ENCODE measurements at places on chromosomes 5 and 9. TPM values are rescaled to one million over a fixed set of nuclear protein-coding genes. Genes with fewer than 3 reads are reported as not detected.
A peak's percentile ranks its signal among the peaks of the same experiment; 100 is the strongest.

Gene ASPN
- polyA plus RNA-seq, result 12.5 TPM

Gene TRPM6
- polyA plus RNA-seq, result 0.76 TPM

GRCh38 chr5:14006823-14007520, 62.5 kb upstream of the DNAH5 start:
- DNase-seq, result no peak

GRCh38 chr9:104177003-104177611, 83.0 kb downstream of the SMC2 start:
- DNase-seq, result no peak

GRCh38 chr9:16304301-16304700, 566.2 kb downstream of the BNC2 start:
- DNase-seq, result peak; percentile 3

DNA sequence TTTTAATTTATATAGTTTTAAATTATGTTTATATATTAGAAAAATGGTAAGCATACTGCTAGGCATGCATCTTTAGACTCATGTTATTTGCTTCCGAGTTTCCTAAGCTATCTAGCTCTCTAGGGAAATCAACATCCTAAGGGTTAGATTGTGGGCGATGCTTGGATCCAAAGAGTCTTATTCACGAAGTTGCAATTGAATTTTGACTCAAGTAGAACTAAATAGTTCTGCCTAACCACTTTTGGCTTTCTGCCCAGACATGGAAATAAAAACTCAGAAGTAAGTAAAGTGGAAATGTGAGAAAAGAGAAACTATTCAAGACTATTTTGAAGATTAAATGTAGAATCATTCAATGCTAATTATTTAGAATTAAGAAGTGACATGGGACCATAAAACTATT, 440.4 kb downstream of the CDH18 start:
- peak; percentile 89 for DNase-seq

- DNase-seq, result no peak
Measured at GRCh38 chr5:7855611-7856010, 4.7 kb upstream of the CFAP90 start.

- DNase-seq, result no peak
Measured at GRCh38 chr5:150506571-150507473, 1.1 kb upstream of the NDST1 start.

- DNase-seq, result no peak
Measured at GRCh38 chr9:93288891-93289883, 105.2 kb downstream of the WNK2 start.

GRCh38 chr9:115672477-115673316, 480.9 kb upstream of the PAPPA start:
- DNase-seq, result no peak

Gene LCN15
- 0.14 TPM for polyA plus RNA-seq

Measured in spinal cord (tissue), 10 donors.